Karpas-422 (cell line): ENCODE measurements at places on chromosomes 2 and 18. TPM values are rescaled to one million over a fixed set of nuclear protein-coding genes. Genes with fewer than 3 reads are reported as not detected.

DNA sequence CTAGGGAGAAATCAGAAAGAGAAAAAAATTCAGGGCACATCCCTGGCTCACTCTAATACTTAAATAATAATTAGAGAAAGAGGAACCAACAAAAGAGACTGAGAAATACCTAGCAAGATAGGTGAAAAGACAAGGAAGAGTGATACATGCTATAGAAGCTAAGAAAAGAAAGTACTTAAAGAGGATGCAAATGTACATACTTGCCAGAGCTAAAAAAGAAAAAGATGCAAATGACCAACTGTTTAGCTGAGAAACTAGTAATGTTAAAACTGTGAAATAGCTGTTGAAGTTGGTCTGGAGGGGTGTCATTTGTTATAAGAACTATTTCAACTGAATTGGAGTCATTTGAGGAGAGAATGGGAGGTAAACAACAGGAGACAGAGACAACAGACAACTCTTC, 412.2 kb downstream of the SPAG16 start:
- H3K4me3 ChIP-seq, result no peak overlapping the region
- no peaks in the 10 kb centered on the region for H3K27me3 ChIP-seq
- no peaks in the 10 kb centered on the region for H3K36me3 ChIP-seq
- no peak overlapping the region for H3K27ac ChIP-seq
- DNase-seq, result no peak
- peaks cover 11% of the 10 kb centered on the region for H3K4me1 ChIP-seq

- H3K36me3 ChIP-seq, result peaks cover 74% of the 10 kb centered on the region; the same call in 1 of the 2 replicates
- DNase-seq, result no peak
- peaks cover 5% of the 10 kb centered on the region; the same call in 1 of the 2 replicates for H3K4me1 ChIP-seq
These were observed 84.0 kb downstream of the RTN4 start for GRCh38 chr2:54966165-54966832.

The PNO1 gene
- 28.3 and 52.2 TPM in 2 replicates for total RNA-seq

The GBX2 gene
- total RNA-seq, result not detected in 2 replicates

- H3K4me1 ChIP-seq, result no peaks in the 10 kb centered on the region
- H3K4me3 ChIP-seq, result no peak overlapping the region
- DNase-seq, result no peak
These were observed 184.6 kb upstream of the ERBB4 start for GRCh38 chr2:212723226-212723625.

GRCh38 chr2:79253243-79253774, 93.8 kb upstream of the REG3A start:
- H3K36me3 ChIP-seq, result no peaks in the 10 kb centered on the region
- H3K27ac ChIP-seq, result no peak overlapping the region
- H3K4me1 ChIP-seq, result no peaks in the 10 kb centered on the region
- H3K4me3 ChIP-seq, result no peak overlapping the region
- no peak for DNase-seq

- no peak overlapping the region for H3K4me3 ChIP-seq
- no peak overlapping the region for H3K27ac ChIP-seq
- H3K4me1 ChIP-seq, result no peaks in the 10 kb centered on the region
- H3K36me3 ChIP-seq, result no peaks in the 10 kb centered on the region
- H3K27me3 ChIP-seq, result no peaks in the 10 kb centered on the region
These were observed 104.1 kb upstream of the ITGA6 start for GRCh38 chr2:172323256-172323655.

The RUFY4 gene
- 0.11 TPM in 1 of 2 replicates, not detected in the other for total RNA-seq

DNA sequence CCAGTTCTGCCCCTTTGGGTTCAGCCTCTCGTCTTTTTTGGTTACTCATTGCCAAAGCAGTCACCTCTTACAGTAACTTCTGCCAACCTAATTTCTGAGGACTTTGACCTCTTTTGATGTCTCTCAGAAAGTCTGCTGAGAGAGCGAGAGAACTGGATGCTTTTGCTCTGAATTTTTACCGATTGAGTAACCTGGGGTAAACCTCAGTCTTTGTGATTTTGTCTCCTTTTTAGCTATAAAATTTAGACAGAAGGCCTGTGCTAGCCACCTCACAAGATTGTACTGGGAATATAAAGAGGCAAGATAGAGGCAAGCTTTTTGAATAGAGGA, 34.8 kb upstream of the IL1R1 start:
- no peaks in the 10 kb centered on the region for H3K27me3 ChIP-seq
- DNase-seq, result no peak
- no peaks in the 10 kb centered on the region for H3K4me1 ChIP-seq
- no peak overlapping the region for H3K4me3 ChIP-seq
- H3K36me3 ChIP-seq, result no peaks in the 10 kb centered on the region

DNA sequence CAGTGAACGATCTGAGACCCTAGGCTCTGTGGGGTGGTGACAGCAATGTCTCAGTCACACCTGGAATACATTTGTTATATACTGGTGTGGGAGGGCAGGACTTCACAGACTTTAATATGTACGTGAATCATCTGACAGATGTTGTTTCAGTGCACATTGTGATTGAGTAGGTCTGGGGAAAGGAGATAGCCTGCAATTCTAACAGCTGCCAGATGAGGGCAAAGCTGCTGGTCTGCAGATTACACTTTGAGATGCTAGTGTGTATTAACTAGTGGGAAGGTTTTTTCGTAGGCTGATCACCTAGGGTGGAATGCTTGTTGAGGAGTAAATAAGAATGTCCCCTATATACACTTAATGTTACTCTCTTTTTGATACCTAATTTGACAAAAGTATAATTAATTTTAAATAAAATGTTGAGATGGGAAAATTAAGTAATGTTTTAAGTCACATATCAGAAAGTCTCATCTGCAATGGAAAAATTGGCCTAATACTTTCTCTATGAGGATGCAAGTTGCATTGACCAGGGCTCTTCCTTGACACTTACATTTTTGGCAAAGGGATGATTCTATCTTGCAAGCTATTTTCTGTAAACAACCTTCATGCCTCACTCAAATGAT, 496.9 kb upstream of the HNMT start:
- DNase-seq, result peak; percentile 70
- no peaks in the 10 kb centered on the region for H3K27me3 ChIP-seq
- peaks cover 7% of the 10 kb centered on the region for H3K4me1 ChIP-seq
- H3K36me3 ChIP-seq, result no peaks in the 10 kb centered on the region

The AGFG1 gene
- 35.6 and 121 TPM in 2 replicates for total RNA-seq

The ZNF396 gene
- 1.0 and 1.4 TPM in 2 replicates for total RNA-seq

The PCARE gene
- total RNA-seq, result not detected in 2 replicates

- no peak for DNase-seq
- H3K4me3 ChIP-seq, result no peak overlapping the region
- no peaks in the 10 kb centered on the region for H3K27me3 ChIP-seq
- no peaks in the 10 kb centered on the region for H3K4me1 ChIP-seq
- no peaks in the 10 kb centered on the region for H3K36me3 ChIP-seq
These were observed 293.7 kb downstream of the DYSF start for GRCh38 chr2:71746946-71747501.

- no peaks in the 10 kb centered on the region for H3K36me3 ChIP-seq
- H3K4me3 ChIP-seq, result no peak overlapping the region
- no peaks in the 10 kb centered on the region for H3K27me3 ChIP-seq
- peaks cover 12% of the 10 kb centered on the region for H3K4me1 ChIP-seq
- H3K27ac ChIP-seq, result no peak overlapping the region
These were observed 209.9 kb downstream of the TNS1 start for GRCh38 chr2:217792626-217793527.

The DOCK10 gene
- 0.15 and 0.76 TPM in 2 replicates for total RNA-seq

DNA sequence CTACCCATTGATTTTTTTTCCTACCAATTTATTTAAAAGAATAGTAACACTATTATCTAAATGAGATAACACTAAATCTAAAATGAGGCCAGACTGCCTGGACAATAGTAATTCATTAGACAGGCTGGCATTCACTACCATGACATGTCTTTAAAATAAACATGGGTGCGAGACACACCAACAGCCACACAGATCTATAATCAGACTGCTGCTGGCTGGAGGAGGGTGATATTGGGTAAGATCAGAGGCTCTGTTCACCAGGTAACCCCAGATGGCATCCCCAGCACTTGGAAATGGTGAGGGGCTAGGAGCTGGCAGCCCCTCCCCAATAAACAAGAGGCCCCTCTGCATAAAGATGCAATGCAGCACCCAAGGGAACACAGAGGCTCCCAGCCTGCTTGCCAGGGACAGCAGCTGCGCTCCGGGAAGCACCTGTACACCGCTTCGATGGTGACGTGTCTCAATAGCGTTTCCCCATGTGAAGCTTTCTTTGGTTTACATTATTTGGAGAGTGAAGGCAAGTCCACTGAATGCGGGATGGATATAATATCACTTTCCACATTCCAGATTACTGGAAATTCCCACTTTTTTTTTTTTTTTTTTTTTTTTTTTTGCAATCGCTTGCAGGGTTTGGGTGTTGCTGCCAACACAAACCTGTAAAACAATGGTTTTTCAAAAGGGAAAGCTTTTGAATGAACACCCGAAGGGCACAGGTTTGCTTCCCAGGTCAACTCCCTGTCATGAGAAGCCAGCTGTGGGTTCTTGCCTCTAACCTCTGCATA, 159.0 kb downstream of the ZNF516 start:
- H3K27me3 ChIP-seq, result no peaks in the 10 kb centered on the region
- no peaks in the 10 kb centered on the region for H3K4me1 ChIP-seq
- no peak for DNase-seq
- no peaks in the 10 kb centered on the region for H3K36me3 ChIP-seq
- no peak overlapping the region for H3K27ac ChIP-seq

DNA sequence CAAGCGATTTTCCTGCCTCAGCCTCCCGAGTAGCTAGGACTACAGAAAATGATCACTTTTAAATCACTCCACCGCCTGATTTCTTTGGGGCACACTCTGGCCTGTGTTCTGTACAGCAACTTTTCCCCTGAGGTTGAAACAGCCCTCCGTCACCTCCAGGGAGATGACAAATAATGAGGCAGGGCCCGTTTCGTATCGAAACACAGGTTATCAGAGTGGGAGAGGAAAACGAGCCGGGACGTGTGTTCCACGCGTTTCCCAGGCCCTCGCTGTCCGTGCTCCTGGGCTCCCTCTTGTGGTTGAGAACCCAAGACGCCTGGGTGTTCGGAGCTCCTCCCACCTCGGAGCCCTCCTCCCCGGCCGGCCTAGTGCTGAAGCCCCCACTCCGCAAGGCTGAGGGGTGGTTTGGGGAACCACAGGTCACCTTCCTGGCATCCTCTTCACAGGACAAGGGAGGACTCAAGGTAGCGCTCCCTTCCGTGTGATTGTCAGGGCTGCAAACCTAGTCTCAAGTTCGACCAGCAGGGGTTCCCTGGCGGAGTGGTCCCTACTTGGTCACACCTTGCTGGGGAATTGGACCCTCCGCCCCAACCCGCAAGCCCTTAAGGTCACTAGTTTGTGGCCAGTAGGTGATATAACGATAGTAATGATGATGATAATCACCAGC, 12.8 kb downstream of the ATP6V1B1 start:
- no peak overlapping the region for H3K27ac ChIP-seq
- DNase-seq, result peak; percentile 93
- H3K27me3 ChIP-seq, result no peaks in the 10 kb centered on the region
- H3K4me3 ChIP-seq, result peak overlapping the region; percentile 50; the same call in 1 of the 2 replicates

DNA sequence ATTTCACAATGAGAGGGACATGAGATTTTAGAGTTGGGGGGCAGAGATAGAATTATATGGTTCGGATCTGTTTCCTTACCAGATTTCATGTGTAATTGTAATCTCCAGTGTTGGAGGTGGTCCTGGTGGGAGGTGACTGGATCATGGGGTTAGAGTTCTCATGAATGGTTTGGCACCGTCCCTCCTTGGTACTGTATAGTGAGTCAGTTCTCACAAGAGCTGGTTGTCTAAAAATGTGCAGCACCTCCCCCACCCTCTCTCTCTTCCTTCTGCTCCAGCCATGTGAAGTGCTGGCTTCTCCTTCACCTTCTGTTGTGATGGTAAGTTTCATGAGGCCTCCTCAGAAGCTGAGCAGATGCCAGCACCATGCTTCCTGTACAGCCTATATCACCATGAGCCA, 138.1 kb downstream of the SCG2 start:
- no peak for DNase-seq
- H3K27ac ChIP-seq, result no peak overlapping the region
- H3K27me3 ChIP-seq, result no peaks in the 10 kb centered on the region
- H3K4me1 ChIP-seq, result no peaks in the 10 kb centered on the region

DNA sequence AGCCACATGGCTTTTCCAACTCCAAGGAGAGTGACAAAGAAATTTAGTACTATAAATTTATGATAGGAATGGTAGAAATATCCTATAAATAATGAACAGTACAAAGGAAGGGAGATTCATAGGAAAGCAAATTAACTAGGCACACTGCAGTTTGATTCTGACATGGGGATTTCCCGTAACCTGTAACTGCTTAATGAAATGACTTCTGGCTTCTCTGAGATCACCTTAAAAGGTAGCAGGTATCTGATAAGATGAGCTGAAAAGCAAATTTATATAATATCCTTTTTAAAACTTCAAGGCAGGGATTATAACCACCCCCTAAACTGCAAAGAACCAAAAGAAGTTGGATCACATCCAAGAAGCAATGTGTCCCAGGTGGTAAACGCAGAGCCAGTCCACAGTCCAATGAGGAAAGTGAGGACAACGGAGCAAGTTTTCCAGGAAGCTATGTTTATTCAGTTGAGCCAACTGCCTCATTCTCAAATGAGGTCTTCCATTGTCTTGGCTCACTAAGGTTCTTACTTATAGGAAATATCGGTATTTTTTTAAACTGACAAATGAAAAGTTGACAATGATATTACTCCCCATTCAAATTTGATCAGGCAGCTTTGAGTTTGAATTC, 43.0 kb downstream of the WIPF1 start:
- no peaks in the 10 kb centered on the region for H3K27me3 ChIP-seq
- H3K36me3 ChIP-seq, result peaks cover 7% of the 10 kb centered on the region; the same call in 1 of the 2 replicates
- peak overlapping the region; percentile 76 for H3K27ac ChIP-seq

DNA sequence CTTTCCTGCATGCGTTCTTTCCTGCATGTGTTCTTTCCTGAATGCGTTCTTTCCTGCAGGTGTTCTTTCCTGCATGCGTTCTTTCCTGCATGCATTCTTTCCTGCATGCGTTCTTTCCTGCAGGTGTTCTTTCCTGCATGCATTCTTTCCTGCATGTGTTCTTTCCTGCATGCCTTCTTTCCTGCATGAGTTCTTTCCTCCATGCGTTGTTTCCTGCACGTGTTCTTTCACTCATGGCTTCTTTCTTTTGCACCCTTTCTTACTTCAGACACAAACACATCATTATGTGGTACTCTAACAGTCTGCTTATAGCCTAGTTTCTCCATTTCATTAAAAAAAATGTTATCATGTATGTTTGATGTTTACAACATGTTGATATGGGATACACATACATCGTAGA, 261.6 kb upstream of the PXDN start:
- no peak for DNase-seq
- no peaks in the 10 kb centered on the region for H3K27me3 ChIP-seq
- no peak overlapping the region for H3K27ac ChIP-seq
